Activated CD4-positive, alpha-beta memory T cell treated with anti-CD3 and anti-CD28 coated beads for 36 hours (primary cell): ENCODE measurements at places on chromosomes 5 and 9. TPM values are rescaled to one million over a fixed set of nuclear protein-coding genes. Genes with fewer than 3 reads are reported as not detected.

Gene IFNA13
- total RNA-seq = not detected

Gene PFN3
- not detected for total RNA-seq

Gene CCDC171
- 2.7 TPM for total RNA-seq

Gene TCERG1
- total RNA-seq = 93.3 TPM

Gene CA9
- total RNA-seq = 1.6 TPM

Gene SAPCD2
- 6.4 TPM for total RNA-seq

Gene TMC1
- not detected for total RNA-seq

- DNase-seq = no peak
Observed at GRCh38 chr5:104016646-104017045, 454.1 kb upstream of the NUDT12 start.

DNA sequence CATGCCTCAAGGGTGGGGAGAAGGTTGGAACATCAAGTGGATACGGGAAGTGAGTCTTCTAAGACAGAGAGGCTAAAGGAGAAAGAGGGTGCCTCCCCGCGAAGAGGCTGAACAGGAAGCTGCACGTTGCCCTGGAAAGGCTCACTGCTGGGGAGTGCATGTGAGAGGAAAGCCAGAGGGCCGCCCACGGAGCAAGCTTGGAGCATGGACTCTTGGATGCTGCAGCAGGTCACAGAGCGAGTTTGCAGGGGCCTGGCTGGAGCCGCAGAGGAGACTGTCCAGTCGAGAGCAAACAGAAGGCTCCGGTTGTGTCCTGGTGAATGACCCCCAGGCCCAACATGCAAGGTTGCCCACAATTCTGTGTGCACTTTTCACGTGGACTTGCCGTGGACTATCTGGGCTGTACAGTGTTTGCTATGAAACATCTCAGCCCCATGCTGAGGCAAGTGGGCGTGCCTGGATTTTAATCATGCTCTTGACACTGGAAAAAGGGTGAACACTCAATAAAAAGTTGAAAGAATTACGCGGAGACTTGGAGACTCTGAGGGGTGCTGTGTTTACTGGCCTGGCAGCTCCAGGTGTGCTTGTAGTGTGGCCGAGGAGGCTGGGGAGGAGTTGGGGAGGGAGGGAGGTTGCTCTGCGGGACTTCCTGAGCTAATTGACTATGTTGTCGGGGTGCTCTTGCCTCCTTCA, 54.5 kb upstream of the GARNL3 start:
- DNase-seq = no peak

GRCh38 chr5:72020161-72020983, 86.9 kb upstream of the MAP1B start:
- DNase-seq = no peak

GRCh38 chr5:63743096-63743798, 219.0 kb downstream of the HTR1A start:
- DNase-seq = no peak

GRCh38 chr5:38527475-38527874, 29.0 kb downstream of the LIFR start:
- no peak for DNase-seq

GRCh38 chr5:109350537-109351270, 59.1 kb downstream of the PJA2 start:
- DNase-seq = no peak

DNA sequence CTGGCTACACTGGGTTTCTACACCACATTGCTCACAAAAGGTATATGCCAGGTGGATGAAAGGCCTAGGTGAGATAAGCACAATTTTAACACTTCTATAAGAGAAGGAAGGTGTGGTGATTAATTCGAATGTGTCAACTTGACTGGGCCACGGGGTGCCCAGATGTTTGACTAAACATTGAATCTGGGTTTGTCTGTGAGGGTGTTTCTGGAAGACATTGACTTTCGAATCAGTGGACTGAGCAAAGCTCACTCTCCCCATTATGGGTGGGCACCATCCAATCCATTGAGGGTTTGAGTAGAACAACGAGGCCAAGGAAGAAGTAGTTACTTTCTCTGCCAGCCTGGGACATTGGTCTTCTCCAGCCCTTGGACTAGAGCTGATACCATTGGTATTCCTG, 78.2 kb upstream of the COL5A1 start:
- DNase-seq = no peak

- DNase-seq = no peak
Observed at GRCh38 chr9:4663956-4664355, 1.9 kb downstream of the PLPP6 start.

DNA sequence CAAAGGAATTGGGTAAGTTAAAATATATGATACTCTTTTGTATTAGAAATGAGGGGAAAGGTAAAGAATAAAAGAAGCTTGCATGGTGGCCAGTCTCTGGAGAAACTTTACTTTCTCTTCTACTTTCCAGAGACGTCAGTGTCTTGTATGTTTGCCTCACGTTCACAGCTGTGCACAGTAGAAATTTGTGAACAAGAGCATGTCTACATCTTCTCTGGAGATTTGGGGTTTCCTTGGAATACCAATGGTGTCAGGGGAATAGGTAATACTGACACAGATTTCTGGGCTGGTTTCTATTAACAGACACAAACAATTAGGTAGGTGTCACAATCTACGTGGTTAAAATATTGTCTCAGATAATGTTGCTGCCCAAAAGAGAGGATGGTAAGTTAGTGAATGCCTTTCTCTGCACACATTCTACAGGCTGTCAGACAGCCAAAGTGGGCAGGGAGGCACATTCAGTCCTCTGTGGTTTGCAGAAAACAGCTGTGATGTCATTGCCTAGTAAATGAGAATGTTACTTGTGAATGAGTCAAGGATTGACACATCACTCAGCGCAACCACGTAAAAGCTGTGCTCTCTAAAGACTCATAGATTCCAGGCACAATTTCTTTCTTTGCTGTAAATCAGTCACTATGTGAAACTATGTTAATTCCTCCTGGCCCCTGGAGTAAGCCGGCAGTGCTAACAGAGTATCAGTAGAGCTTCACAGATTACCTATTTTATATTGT, 397.1 kb downstream of the MAN2A1 start:
- DNase-seq = peak; percentile 75

DNA sequence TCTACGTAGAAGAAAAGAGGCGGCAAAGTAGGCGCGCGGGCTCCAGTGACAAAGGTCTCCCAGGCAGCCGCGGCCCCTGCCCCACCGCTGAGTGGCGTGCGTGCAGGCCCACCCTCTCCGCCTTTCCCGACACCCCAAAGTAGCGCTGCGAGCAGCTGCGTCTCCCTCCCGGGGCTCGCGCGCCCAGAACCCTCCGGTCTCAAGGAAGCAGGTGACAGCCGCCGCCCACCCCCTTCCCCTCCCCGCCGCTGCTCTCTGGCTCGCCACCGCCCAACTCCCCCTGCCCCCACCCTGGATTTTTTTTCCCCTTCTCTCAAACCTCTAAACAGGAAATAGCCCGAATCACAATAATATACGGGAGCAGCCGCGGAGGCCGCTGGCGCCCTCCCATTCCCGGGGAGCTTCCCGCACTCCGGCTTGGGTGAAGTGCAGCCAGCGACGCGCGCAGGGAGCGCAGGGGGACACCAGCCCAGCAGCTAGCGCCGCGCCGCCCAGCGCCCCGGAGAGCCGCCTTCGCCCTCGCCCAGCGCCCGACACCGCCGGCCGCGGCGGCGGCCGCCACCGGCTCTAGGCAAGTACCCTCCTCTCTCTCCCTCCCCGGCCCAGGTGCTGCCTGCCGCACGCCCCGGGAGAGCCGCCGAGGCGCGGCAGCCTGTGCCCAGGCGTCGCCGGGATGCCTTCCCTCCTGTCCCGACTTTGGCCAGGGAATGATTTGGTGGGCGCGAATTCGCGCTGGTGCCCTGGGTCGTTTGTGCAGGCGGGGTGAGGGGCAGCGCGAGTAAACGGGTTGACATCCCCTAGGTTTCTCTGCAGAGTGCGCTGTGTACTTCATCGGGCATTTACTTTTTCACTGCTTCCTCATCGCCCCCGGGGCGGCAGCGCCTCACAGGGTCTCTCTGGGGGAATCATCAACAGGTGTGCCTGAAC, 52.7 kb upstream of the TJP2 start:
- DNase-seq = peak; percentile 38

GRCh38 chr5:136190904-136191303, 2.1 kb downstream of the SMIM32 start:
- DNase-seq = no peak

DNA sequence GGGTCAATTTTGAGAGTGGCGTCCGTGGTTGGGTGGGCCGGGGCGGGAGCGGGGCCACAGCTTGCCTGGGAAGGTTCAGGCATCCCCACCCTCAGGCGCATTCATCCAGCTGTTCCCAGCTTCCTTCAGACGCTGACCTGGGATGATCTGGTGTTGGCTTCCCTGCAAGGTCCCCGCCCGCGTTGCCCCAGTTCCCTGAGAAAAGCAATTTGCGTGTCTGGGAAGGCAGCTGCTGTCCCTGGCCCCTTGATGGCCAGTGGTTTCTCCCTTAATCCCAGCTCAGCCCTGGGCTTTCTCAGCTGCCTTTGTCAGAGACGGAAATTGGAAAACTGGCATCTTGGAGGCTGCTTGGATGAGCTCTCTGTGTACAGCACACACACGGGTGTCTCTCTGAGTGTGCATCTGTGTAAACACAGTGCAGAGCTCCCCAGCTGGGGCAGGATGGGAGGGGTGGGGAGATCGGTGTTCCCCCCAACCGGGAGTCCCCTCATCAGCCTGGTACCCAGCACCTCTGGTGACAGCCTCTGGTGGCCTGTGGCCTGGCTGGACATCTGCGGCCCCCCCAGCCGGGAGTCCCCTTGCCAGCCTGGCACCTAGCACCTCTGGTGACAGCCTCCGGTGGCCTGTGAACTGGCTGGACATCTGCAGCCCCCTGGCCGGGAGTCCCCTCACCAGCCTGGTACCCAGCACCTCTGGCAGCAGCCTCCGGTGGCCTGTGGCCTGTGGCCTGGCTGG, 94.0 kb downstream of the COL5A1 start:
- DNase-seq = no peak

GRCh38 chr5:120464627-120465435, 731 bp downstream of the PRR16 start:
- DNase-seq = peak; percentile 10

DNA sequence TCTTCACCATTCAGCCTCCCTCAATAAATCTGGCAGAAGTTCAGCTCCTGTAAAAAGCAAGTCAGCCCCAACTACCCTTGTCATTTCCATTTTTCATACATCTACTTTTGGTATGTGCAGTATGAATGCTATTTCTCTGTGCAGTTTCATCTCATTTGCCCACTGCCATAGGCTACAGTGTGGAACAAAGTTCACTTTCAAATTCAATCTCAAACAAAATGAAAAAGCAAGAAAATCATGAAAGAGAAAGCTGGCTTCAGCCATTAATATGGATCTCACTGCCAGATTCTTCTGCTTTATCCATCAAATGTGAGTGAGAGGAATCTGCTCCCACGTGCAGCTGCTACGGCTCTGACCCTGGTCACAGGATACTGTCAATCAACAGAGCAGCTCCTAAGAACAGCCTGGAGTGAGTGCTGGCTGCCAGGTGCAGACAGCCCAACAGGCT, 494.2 kb downstream of the ZNF608 start:
- no peak for DNase-seq

GRCh38 chr9:96667363-96667728, 12.2 kb upstream of the PRXL2C start:
- DNase-seq = no peak

DNA sequence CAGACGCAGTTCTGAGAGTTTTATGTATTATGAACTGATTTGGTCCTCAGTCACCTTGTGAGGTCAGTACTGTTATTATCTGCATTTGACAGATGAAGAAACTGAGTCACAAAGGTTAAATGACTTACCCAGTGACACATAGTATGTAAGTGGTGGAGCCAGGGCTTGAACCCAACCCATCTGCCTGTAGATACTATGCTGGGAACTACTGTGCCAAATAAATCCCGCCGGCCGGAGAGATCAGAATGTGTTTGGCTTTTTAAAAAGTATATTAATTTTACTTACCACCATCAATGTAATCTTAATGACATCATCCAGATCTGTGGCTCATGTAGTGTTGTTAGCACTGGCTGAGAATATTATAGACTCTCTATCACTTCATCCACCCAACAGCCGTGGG, 80.8 kb downstream of the ZNF618 start:
- no peak for DNase-seq

DNA sequence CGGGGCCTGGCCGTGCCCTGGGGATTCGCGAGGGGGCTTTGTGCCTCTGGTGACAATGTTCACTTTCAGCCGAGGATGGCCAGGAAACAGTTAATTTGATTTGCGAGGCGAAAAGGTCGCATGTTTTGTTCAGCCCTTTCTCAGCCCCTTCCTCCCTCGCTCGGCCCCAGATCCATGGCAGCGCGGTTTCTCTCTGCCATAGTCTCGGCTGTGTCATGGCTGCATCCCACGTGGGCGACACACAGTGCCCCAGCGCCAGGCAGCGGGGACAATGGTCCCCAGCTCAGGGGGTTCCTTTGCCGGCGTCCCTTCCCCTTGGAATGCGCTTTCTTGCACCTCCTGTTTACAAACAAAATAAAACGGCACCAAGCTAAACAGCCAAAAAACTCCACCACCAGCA, 370.3 kb upstream of the IRX2 start:
- DNase-seq = no peak

- no peak for DNase-seq
Observed at GRCh38 chr9:94498801-94499453, 56.0 kb upstream of the PCAT7 start.

- DNase-seq = no peak
Observed at GRCh38 chr9:101434998-101435397, 576 bp downstream of the ALDOB start.

DNA sequence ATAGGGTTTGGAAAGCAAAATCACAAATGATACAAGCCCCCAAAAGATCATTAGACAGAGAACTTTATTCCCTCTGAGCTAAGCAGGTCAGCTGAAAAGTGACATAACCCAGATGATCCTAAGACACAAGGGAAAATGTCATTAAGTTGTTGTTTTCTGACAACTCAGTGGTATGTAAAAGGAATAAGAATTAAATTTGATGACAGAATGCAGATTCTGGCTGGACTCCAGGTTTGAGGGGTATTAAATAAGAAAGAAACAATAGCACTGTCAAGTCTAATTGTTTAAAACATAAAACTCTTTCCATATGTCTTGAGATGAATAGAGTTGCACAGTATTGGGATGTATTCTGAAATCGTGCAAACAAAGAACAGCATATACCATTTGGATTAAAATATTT, 429.9 kb downstream of the CAAP1 start:
- DNase-seq = no peak

- no peak for DNase-seq
Observed at GRCh38 chr9:94861589-94862272, 135.2 kb downstream of the AOPEP start.

- DNase-seq = no peak
Observed at GRCh38 chr5:164303646-164304215, 798.3 kb downstream of the MAT2B start.

GRCh38 chr9:107386396-107386795, 103.2 kb downstream of the KLF4 start:
- no peak for DNase-seq

- no peak for DNase-seq
Observed at GRCh38 chr5:132591145-132591544, 34.4 kb downstream of the RAD50 start.

DNA sequence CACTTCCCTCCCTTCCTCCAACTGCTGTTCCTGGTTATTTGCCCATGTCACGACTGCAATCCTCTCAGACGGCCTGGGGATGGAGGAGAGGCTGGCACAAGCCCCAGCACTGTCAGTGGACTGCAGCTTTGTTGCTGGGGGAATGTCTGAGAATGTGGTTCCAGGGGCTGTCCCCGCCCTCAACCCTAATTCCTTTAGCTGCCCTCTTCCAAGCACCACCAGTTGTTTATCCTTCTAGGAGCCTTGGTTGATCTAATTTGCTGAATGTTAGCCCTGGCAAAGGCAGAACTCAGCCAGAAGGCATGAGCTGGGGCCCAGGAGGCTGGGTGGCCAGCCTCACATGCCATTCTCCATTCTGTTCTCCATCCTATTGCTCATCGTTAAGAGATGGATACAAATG, 51.6 kb downstream of the ADAM19 start:
- no peak for DNase-seq
